HT1080 (cell line): ENCODE measurements at places on chromosomes 5 and 9.

DNA sequence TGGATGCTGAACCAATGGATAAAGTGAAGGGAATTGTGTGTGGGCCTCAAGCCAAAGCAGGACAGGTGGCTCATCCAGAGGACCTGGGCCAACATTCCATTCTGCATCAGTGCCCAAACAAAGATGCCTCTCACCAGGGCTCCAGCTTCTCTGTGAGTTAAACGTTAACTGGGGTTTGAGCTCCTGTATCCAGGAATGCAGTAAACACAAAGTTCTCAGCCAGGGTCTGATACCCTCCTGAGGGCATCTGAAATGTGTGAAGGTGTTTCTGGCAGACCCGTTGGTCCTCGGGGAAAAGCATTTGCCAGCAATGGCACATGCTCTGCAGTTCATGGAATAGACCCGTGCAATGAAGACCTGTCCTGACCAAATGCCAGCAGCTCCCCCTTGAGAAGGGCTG, 33.9 kb upstream of the AOPEP start:
- no peak for DNase-seq

- no peak for DNase-seq
These were observed 115.9 kb upstream of the FCN2 start for GRCh38 chr9:134764473-134765269.

- no peak for DNase-seq
These were observed 221.7 kb downstream of the ZNF608 start for GRCh38 chr5:124524552-124525232.

GRCh38 chr5:102809033-102809432, 53.9 kb downstream of the PAM start:
- no peak for DNase-seq

GRCh38 chr9:6132650-6133049, 83.0 kb upstream of the IL33 start:
- DNase-seq = no peak

DNA sequence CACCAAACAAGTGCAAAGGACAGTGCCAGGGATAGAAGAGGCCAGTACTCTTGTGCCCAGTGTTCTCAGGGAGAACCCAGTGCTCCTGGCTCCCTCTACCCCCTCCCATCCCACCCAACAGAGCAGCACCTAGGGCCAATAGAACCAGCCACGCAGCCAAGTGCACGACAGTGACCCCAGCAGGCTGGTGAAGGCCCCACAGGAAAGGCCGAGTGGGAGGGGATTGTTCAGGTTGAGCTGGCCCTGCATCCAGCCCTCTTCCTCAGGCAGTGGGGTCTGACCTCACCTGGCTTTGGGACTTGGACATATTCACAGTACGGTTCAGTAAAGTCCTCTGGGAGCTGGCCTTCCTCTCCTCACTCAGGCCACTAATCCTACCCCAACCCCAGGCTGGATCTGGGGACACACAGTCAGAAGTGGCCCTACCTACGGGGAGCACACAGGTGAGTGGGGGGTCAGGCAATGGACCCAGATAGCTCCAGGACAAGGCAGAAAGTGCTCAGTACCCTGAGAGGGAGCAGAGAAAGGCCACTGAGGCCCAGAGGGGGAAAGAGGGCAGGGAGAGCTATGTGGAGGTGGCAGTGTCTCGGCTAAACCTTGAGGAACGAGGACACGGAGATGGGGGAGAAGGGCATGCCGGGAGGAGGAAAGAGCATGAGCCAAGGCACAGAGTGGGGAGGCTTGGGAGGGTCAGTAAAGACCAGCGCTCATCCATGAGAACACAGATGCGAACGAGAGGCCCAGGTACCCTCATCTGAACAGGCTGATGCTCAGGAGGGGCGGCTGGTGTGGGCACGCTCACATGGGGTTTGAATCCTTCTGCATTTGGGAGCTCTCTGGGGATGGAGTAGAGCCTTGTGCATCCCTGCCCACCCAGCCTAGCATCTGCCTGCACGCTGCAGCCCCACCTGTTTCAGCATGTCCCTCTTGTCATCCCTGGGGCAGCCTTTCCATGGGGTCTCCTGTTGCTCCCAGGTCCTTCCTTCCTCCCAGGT, 25.6 kb downstream of the POLR1E start:
- DNase-seq = no peak

DNA sequence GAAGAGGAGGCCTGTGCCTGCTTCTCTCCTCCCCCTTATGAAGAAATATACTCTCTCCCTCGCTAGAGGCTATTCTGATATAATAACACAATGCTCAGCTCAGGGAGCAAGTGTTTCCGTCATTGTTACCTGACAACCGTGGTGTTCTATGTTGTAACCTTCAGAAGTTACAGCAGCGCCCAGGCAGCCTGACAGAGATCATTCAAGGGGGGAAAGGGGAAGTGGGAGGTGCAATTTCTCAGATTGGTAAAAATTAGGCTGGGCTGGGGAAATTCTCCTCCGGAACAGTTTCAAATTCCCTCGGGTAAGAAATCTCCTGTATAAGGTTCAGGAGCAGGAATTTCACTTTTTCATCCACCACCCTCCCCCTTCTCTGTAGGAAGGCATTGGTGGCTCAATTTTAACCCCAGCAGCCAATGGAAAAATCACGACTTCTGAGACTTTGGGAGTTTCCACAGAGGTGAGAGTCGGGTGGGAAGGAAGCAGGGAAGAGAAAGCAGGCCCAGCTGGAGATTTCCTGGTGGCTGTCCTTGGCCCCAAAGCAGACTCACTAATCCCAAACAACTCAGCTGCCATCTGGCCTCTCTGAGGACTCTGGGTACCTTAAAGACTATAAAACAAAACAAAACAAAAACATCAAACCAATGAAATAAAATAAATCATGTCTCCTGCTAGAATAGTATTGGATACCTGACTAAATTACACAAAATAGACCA, 1.3 kb downstream of the TMEM174 start:
- no peak for DNase-seq

DNA sequence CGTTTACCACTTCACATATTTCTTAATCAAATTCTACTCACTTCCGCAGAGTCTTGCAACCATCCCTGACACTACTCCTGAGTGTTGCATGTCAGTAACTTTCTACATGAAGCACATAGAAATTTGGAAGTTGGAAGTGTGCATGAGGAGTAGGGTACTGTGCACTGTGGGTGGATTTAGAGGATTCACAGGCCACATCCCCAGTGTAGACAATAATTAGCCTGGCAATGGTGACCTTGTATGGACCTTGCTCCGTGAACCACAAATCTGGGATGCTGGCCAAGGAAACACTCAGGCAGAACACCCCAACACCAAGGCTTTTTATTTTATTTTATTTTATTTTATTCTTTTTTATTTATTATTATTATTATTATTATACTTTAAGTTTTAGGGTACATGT, 25.5 kb downstream of the CTSL start:
- DNase-seq = no peak

GRCh38 chr5:75847561-75848021, 130.4 kb upstream of the POC5 start:
- no peak for DNase-seq

- no peak for DNase-seq
These were observed 173.1 kb downstream of the CCDC171 start for GRCh38 chr9:15725953-15726352.

DNA sequence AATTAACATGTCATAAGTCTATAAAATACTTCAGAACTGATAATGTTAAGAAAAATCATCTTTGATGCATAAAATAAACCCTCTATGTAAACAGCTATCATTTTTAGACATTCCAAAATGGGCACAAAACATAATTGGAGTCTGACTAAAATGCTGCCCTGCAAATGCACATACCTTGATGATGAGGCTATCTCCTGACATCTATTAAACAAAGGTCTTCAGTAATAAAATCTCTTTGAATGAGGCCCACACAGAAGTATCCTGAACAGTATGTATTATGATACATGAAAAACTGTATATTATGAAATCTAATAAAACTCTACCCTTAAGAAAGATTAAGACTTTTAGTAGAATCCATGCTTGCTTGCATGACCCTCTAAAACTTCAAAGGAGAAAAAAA, 66.1 kb downstream of the FBXL17 start:
- DNase-seq = peak; percentile 18

DNA sequence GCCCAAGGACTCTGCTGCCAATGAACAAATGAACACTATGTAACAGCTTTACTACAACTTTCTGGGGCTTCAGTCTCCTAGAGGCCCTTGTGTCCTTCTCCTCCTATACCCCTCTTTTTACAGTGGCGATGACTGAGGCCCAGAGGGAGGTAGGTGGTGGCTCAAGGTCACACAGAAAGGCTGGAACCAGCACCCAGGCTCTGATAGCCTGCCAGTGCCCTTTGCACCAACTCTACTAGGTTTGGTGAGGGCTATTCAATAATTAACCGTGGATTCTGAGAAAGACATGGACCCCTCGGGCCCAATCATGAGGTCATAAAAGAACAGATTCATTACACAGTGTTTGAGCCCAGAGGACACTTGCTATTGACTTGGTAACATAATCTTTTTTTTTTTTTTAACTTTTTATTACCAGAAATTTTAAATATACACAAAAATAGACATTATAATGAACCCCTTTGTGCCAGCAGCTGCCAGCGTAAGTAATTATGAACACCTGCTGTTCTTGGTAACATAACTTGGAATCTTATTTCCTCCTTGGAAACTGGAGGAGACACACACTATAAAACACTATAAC, 6.1 kb upstream of the ALDH1B1 start:
- DNase-seq = no peak

- no peak for DNase-seq
These were observed 7.1 kb downstream of the IL4 start for GRCh38 chr5:132680780-132681475.
